ENCODE measurements at places on chromosomes 7 and 10.

- DNase-seq, result no peak
These were observed 285.5 kb downstream of the CCDC3 start for GRCh38 chr10:12716042-12716441.

GRCh38 chr10:12500381-12501303 lies 151.3 kb downstream of the CAMK1D start:
- peak; percentile 52 for DNase-seq

- DNase-seq, result no peak
These were observed 177.1 kb downstream of the ZNF248 start for GRCh38 chr10:37680243-37680683.

GRCh38 chr7:127713758-127714157 lies 61.8 kb downstream of the SND1 start:
- DNase-seq, result no peak

DNA sequence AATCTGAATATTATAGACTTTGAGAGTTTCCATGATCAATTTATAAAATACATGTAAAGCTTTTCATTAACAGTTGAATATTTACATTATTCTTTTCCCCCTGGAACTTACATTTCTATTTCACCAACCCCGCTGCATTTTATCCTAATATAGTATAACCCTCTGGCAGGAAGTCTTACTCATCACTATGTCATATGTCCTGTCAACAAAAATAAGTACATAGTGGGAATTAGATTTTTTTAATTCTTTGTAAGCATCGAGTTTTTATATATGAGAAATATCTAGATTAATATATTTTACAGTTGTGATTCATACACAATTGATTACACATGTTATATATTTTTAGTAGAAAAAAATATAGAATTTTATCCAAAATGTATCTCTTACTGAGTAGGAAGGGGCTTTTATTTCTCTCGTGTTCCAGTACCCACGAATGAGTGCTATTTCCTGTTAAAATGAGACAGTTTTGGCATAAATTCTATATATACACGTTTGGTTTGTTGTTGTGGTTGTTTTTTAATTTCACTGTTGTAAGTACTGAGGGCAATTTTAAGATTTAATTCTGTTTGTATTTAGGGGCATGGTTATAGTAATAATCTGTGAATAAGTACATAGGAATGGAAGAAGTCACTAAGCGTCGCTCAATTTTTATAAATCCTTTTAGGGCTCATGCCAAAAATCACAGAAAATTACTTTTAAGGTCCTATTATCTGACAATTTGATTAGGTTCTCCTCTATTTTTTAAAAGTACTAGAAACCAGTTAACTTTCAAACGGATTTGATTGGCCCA lies 87.1 kb downstream of the HECW1 start:
- no peak for DNase-seq

DNA sequence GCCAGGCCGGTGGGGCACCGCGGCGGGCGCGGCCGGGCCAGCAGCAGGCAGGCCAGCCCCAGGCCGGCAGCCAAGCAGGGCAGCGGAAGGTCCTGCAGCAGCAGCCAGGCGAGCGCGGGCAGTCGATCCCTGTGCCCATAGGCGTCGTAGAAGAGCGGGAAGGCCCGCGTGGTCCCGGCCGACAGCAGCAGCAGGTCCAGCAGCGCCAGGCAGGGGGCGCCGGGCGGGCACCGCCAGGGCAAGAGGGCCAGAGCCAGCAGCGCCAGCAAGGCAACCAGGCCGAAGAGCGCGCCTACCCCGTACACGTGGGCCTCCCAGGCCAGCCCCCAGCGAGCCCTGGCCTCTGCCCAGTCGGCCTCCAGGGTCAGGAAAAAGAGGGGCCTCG lies 8.4 kb upstream of the RBM28 start:
- no peak for DNase-seq

DNA sequence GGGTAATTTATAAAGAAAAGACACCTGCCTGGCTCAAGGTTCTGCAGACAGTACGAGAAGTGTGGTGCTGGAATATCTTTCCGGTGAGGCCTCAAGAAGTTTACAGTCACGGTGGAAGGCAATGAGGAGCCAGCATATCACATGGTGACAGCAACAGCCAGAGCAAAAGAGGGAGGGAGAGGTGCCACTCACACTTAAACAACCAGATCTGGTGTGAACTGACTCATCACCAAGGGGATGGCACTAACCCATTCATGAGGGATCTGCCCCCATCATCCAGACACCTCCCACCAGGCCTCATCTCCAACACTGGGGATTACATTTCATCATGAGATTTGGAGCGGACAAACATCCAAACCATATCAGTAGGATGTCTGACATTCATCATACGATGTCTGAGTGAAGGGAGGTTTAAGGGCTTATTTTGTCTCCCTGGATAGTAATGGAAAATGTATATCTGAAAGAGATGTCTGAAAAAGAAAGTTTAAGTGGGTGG lies 23.5 kb upstream of the KBTBD2 start:
- no peak for DNase-seq

Measured in NCI-H2107 (cell line).